ENCODE measurements at places on chromosomes 5 and 9. TPM values are rescaled to one million over a fixed set of nuclear protein-coding genes. Genes with fewer than 3 reads are reported as not detected.

DNA sequence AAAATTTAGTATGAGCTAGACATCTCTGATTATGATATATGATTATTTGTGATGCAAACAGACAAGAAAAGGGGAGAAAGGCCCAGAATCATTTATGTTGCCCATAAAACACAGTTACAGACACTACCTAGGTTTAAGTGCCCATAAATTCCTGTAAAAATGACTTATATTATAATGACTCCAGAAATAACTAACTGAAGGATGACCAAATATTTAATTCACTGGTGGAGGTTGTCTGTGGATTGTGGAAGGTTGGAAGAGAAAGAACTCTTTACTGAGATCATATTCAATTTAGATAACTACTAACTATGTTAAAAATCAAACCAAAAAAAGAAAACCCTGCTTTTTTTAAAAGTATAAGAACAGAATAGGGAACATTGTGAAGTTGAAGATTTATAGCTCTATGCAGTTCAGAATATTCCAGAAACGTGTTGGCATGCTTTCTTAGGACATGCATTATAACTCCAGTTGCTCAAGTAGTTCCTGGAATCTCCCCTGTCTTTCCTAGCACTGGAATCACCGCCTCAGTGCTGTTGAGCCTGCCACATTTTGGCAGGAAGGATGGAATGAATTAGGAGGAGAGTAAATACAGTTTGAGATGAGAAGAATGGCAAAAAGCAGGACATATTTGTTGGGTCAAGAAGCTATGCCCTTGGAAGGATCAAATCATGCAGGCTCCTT is 72.0 kb upstream of the PAPPA start:
- H3K27me3 ChIP-seq = no peaks in the 10 kb centered on the region
- H3K27ac ChIP-seq = no peak overlapping the region
- H3K4me3 ChIP-seq = no peak overlapping the region
- no peaks in the 10 kb centered on the region for H3K4me1 ChIP-seq
- no peak for DNase-seq
- no peaks in the 10 kb centered on the region for H3K36me3 ChIP-seq

DNA sequence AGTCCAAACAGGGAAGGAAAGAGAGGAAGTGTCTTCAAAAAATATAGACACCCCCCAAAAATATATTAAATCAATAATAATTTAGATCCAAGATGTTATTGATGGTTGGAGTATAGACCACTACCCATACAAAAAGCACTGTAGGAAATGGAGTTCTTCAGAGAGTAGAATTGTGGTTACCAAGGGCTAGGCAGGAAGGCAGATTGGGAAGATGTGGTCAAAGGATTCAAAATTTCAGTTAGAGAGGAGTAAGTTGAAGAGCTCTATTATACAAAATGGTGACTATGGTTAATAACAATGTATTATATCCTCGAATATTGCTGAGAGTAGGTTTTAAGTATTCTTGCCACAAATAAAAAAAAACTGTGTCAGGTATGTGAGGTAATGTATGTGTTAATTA is 149.4 kb downstream of the CWC27 start:
- H3K27ac ChIP-seq = no peak overlapping the region
- no peaks in the 10 kb centered on the region for H3K4me1 ChIP-seq
- no peak for DNase-seq
- H3K4me3 ChIP-seq = no peak overlapping the region

DNA sequence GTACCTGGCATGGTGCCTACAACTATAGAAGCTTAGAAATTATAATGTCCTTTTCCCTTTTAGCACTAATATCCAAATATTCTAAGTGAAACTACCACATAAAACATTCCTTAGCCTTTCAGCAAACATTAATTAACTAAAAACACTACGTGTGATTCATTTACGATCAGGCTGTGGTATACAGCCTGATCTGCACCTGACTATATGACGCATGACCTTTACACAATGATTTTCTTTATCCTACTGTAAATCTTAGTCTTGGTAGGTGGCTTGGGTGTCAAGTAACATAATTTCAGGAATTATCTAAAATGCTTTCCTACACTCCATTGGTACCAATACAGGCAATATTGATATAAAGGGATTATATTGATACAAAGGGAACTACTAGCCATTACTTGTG is 686.7 kb downstream of the DTWD2 start:
- H3K4me1 ChIP-seq = no peaks in the 10 kb centered on the region
- no peaks in the 10 kb centered on the region for H3K36me3 ChIP-seq
- H3K27me3 ChIP-seq = no peaks in the 10 kb centered on the region
- no peak overlapping the region for H3K4me3 ChIP-seq

GRCh38 chr5:10584714-10585517 is 21.0 kb downstream of the ANKRD33B start:
- DNase-seq = no peak
- H3K36me3 ChIP-seq = no peaks in the 10 kb centered on the region
- no peak overlapping the region for H3K4me3 ChIP-seq
- no peaks in the 10 kb centered on the region for H3K27me3 ChIP-seq

- no peak overlapping the region for H3K4me3 ChIP-seq
- H3K4me1 ChIP-seq = peaks cover 16% of the 10 kb centered on the region
- H3K36me3 ChIP-seq = peaks cover 6% of the 10 kb centered on the region
- H3K27ac ChIP-seq = no peak overlapping the region
Measured at GRCh38 chr5:71743155-71743554, 24.1 kb downstream of the CARTPT start.

The SH2D3C gene
- not detected for total RNA-seq

The ANKRD34B gene
- not detected for total RNA-seq

The KIF4B gene
- not detected for total RNA-seq

The FREM1 gene
- total RNA-seq = not detected
